ENCODE measurements at places on chromosomes 11 and 22.

DNA sequence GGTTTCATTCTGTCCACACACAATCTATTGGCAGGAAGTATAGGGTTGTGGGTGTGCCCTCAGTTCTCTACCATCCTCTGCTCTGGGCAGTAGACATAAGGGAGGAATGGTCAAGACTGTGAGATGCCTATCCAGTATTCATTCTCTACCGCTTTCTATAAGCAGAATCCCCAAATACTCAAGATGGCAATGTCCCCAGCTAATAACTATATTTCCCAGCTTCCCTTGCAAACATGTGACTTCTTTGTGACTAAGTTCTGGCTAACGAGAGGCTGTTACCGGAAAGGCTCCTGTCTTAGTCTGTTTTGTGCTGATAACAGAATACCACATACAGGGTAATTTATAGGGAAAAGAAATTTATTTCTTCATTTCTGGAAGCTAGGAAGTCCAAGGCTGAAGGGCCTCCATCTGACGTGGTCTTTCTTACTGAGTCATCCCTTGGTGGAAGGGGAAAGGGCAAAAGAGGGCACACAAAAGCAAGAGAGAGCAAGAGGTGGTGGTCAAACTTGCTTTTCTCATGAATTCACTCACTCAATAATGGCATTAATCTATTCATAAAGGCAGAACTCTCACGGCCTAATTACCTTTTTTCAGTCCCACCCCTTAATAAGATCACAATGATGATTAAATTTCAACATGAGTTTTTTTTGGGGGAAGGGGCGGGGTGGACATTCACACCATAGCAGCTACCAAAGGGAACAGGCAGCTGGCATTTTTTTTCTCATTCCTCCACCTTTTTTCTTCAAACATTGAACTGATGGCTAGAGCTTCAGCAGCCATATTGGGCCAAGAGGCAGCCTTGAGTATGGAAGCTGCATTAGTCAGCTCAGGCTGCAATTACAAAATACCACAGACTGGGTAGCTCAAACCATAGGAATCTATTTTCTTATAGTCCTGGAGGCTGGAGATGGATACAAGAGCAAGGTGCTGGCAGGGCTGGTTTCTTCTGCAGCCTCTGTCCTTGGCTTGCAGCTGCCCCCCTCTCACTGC lies 109.7 kb upstream of the OR9Q1 start:
- H3K27ac ChIP-seq, result no peak overlapping the region
- H3K36me3 ChIP-seq, result no peaks in the 10 kb centered on the region
- H3K4me1 ChIP-seq, result no peaks in the 10 kb centered on the region
- H3K4me3 ChIP-seq, result no peak overlapping the region
- DNase-seq, result no peak

DNA sequence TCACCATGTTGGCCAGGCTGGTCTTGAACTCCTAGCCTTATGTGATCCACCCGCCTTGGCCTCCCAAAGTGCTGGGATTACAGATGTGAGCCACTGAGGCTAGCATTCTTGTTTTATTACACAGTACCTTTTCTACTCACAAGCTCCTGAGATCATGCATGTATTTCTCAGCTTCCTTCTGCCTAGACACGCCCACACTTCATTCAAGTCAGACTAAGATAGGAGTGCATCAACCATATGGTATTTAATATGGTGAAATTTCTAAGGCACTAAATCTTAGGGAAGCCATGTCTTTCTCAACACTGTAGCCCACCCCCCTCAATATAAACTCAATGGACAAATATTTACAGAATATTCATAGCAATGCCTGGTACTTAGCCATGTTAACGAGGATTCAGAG lies 62.1 kb downstream of the SLC25A17 start:
- H3K27ac ChIP-seq, result no peak overlapping the region
- DNase-seq, result no peak
- no peaks in the 10 kb centered on the region for H3K27me3 ChIP-seq
- no peaks in the 10 kb centered on the region for H3K36me3 ChIP-seq

DNA sequence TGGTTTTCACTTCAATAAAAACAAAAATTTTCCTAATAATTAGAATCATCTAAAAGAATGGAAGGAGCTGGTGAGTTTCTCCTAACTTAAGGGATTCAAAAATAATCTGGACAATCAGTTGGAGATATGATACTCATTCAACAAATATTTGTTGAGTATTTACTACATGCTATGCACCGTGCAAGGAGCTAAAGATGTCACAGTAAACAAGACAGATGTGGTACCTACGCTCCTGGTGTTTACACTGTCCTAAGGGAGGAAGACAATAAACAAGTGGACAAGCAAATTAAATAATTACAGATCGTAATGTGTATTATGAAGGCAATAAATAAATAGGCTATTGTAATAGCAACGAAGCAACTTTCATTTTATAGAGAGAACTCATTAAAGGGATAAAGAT lies 9.9 kb upstream of the SPON1 start:
- H3K27me3 ChIP-seq, result peaks cover 46% of the 10 kb centered on the region
- DNase-seq, result no peak

- H3K36me3 ChIP-seq, result no peaks in the 10 kb centered on the region
- no peak for DNase-seq
- H3K4me1 ChIP-seq, result no peaks in the 10 kb centered on the region
- H3K27me3 ChIP-seq, result no peaks in the 10 kb centered on the region
- H3K27ac ChIP-seq, result no peak overlapping the region
Observed at GRCh38 chr11:82815406-82815805, 81.7 kb upstream of the FAM181B start.

DNA sequence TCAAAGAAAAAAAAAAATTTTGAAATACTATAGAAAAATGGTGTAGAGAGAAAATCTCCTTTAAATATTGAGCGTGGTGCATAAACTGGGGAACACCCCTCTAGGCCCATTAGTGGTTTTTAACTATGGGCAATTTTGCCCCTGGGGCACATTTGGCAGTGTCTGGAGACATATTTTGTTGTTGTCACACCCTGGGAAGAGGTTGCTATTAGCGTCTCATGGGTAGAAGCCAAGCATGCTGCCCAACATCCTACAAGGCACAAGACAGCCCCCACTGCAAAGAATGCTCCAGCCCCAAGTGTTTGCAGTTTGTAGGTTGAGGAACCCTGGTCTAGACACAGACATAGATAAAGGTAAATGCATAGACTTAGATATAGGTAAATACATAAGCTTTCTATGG lies 92.6 kb downstream of the KIAA1671 start:
- H3K27me3 ChIP-seq, result no peaks in the 10 kb centered on the region
- no peaks in the 10 kb centered on the region for H3K36me3 ChIP-seq
- no peaks in the 10 kb centered on the region for H3K4me1 ChIP-seq
- H3K27ac ChIP-seq, result no peak overlapping the region
- no peak for DNase-seq
